ENCODE measurements at places on chromosomes 16 and 17.

DNA sequence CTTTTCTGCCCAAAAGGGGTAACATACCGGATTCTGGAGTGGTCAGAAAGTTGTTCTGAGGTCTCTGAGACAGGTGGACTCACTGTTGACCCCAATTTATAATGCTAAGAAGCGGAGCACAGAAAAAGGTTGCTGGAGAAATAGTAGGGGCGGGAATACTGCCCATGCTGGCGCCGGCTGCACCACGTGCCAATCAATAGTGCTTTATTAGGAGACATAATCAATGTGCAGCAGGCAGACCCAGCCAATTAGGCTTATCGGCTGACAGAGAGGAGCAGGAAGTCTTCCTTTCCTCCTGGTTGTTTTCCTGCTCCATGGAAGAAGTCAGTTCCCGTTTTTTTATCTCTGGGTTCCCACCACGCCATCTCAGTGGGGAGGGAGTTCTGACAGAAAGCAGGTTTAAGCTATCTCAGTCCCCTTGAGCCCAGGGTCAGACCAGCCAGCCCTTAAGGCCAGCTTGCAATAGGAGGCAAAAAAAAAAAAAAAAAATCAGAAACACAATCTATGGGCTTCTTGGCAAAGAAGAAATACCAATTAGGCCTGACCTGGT, 68.2 kb upstream of the IRX6 start:
- DNase-seq: no peak

- DNase-seq: no peak
These were observed 8.6 kb upstream of the VAC14 start for GRCh38 chr16:70809392-70810060.

GRCh38 chr16:88727871-88728270, 21.6 kb downstream of the CTU2 start:
- DNase-seq: no peak

- no peak for DNase-seq
These were observed 8.4 kb upstream of the TERF2 start for GRCh38 chr16:69393898-69394849.

GRCh38 chr16:67537270-67537635, 8.6 kb downstream of the RIPOR1 start:
- no peak for DNase-seq

DNA sequence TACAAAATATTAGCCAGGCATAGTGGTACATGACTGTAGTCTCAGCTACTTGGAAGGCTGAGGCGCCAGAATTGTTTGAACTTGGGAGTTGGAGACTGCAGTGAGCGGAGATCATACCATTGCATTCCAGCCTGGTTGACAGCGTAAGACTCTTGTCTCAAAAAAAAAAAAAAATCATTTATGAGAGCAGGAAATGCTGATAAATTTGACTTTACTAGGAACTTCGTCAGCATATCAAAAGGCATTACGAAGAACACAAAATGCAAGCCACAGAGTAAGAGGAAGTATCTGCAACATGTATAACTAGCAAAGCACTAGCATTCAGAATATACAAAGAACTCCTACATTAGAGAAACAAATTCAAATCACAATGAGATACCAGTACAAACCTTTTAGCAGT, 279.3 kb downstream of the ZFHX3 start:
- DNase-seq: no peak

DNA sequence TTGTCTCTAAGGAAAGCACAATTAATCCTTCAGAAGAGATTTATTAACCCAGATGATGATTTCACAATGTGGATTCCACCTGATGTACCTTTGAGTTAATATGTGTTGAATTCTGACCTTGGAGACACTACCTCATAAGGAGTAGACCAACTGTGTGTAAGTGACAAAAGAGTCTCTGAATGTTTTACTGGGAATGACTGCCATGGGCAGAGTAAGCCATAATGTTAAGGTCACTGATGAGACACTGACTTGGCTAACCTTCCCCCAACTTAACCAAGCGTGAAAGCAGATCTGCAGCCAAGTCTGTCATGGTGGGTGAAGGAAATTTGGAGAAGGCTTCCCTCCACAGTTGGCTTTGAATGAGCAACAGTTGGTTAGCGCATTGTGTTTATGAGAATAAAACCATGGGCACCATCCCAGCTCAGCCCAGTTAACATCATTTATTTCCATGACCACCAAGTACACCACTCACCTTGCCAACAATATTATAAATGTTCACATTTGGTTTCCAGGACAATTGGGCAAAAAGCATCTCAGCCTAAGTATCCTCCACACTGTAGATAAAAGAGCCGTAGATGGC, 618.5 kb downstream of the KCNJ2 start:
- DNase-seq: no peak

GRCh38 chr17:16516594-16517051, 24.6 kb upstream of the LRRC75A start:
- no peak for DNase-seq

DNA sequence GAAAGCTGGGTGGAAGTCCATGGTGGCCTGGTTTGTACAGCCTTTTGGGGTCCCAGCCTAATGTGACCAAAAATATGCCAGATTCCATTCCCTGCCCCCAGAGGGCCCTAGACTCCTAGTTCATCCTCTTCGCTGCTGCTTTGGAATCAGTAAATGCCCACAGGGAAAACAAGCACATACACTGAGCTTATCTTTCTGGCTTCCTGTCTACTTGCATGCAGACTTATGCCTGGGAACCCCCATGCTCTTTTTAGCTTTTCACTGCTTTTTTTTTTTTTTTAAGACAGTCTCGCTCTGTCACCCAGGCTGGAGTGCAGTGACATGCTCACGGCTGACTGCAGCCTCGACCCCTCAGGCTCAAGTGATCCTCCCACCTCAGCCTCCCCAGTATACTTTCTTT, 6.2 kb upstream of the CD300LG start:
- DNase-seq: no peak

DNA sequence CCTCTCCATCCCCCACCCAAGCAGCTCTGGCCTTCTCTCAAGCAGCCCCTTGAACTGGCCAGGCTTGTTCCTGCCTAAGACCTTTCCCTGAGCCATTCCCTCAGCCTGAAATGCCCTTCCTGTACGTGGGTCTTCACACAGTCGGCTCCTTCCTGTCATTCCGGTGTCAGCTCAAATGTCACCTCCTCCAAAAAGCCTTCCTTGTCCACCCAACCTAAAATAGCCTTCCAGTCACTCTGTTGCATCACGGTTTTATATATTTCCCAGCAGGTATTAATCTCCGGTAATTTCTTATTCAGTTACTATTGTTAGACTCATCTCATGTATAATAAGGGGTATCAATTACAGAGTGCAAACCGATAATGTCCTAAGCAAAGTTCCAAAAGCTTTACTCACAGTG, 51.8 kb downstream of the C17orf67 start:
- no peak for DNase-seq

- no peak for DNase-seq
These were observed 17.1 kb downstream of the ZNHIT3 start for GRCh38 chr17:36503456-36504155.

DNA sequence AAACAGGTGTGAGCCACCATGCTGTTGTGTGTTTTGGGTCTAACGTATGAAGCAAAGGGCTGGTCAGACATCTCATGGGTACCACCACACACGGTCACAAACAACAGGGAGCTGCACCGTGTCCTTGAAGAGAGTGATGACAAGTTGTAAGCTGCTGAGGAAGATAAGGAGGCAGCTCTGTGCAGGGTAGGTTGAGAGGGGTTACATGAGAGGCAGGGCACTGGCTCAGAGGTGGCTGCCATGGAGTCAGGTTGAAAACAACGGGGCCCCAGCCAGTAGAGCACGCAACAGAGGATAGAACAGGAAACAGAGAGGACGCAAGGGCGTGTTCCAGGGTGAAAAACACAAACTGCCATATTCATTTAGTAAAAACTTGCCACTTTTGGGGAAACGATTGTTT, 52.2 kb downstream of the TRARG1 start:
- DNase-seq: no peak

- no peak for DNase-seq
These were observed 4.6 kb downstream of the PRSS8 start for GRCh38 chr16:31130899-31131298.

- DNase-seq: no peak
These were observed 33.8 kb downstream of the MPRIP start for GRCh38 chr17:17076066-17076465.

GRCh38 chr16:58361726-58362125, 30.5 kb upstream of the GINS3 start:
- no peak for DNase-seq

DNA sequence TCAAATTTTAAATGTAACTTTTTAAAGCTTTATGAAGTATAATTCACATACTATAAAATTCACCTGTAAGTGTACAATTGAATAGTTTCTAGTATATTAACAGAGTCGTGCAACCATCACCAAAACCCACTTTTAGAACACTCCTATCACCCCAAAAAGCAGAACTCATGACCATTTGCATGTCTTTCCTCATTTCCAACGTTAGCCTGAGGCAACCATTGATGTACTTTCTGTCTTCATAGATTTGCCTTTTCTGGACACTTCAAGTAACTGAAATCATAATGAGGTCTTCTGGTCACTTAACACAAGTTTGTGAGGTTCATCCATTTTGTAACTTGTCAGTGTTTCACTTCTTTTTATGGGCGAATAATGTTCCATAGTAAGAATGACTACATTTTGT, 33.2 kb downstream of the METTL16 start:
- DNase-seq: no peak

GRCh38 chr16:16151315-16151714, 72.0 kb downstream of the ABCC6 start:
- DNase-seq: no peak

DNA sequence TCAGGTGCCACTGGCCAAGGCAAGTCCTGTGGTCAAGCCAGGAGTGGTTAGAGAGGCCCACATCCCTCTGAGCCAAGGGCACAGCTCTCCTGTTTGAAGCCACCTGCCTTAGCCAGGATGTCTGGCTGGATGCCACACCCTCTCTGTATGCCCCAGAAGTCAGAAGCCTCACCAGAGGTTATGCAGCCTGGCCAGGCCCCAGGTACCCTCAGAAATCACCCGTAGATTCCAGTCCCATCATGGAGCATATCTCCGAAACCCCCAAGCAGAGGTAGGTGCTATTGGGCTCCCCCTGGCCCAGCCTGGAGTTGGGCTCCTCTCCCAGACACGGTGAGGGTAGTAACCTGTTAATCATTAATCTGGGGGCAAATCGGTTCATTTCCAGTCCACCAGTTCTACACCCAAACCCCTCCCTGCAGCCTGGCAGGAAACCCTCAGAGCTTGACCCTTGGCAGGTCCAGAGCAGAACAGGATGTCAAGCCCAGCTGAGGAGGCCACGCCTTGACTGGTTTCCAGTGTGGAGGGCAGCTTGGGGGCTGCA, 60.6 kb upstream of the TMEM97 start:
- no peak for DNase-seq

GRCh38 chr16:54511222-54511731, 224.7 kb upstream of the IRX3 start:
- no peak for DNase-seq

DNA sequence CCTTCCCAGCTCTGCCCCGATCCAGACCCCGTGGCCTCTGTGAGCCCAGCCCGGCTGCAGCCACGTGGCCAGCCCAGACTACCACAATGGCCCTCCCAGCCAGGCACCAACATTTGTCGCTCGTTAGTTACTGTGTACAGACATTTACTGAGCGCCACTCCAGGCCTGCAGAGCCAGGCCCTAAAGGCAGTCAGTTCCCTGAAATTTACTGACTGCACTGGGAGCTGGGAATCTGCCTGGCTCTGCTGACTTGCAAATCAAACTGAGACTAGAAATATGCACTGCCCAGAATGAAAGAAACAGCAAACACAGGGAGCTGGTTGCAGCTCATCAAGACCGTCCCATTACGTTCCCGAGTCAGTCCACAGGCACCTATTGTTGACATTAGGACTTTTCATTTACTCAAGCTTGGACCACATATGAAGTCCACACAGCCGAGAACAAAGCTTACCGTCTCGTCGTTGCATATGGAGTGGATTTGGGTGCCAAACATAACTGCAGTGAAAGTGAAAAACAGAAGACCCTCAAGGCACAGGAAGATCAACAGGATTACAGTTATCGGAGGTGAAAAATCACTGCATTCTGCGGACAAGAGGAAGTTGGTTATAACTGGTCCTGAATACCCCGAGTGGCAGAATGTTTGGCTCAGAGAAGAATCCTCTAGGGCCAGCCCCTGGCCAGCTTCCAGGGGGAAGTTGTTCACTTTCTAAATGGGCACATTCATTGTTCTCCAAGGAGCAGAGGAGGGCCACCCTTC, 34.5 kb downstream of the ZDHHC7 start:
- DNase-seq: no peak

DNA sequence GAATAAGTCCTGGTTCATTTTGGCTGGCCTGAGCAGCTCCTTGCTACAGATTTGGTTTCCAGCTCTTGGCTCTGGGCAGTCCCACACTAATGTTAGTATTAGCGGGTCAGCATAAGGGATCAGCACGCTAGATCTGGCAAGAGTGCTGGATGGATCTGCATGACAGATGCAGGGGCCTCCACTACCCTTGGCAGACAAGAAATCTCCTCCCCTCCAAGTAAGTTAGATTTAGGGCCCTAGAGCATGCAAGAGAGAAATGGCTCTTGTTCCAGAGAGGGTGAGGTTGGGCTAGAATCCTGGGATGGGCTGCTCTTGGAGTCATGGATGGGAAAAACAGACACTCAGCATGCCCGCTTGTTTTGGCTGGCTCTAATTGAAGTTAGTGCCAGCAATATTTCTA, 414.3 kb downstream of the RBFOX1 start:
- no peak for DNase-seq

- DNase-seq: no peak
These were observed 159.2 kb upstream of the CDH5 start for GRCh38 chr16:66207139-66207882.

- no peak for DNase-seq
These were observed 12.2 kb downstream of the WSCD1 start for GRCh38 chr17:6082335-6082734.

GRCh38 chr17:57257195-57257894, 1.0 kb downstream of the MSI2 start:
- no peak for DNase-seq

DNA sequence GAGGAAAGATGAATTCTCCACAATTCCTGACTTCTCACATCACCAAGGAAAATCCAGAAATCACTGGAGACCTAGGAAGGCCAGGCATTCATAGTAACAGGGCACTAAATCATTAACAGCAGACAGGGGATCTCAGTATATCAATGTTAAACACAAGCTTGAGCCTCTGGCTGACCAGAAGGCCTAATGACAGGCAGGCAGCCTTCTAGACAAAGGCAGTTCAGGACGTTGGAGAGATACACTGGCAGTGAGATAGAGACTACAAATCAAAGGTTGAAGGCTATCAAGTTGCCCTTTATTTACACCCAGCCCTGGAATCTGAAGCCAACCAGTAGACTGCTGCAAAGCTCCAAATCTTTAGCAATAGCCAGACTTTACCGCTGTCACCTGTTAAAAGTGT, 422.8 kb upstream of the CCL2 start:
- DNase-seq: no peak

GRCh38 chr17:39141915-39142664, 9.3 kb downstream of the PLXDC1 start:
- DNase-seq: no peak

- no peak for DNase-seq
These were observed 7.4 kb upstream of the APRT start for GRCh38 chr16:88819126-88819525.

Data from NCI-H2081 (cell line).